COR-L47 (cell line): ENCODE measurements at places on chromosomes 13 and 19.

GRCh38 chr13:24742977-24743376, 21.0 kb upstream of the RNF17 start:
- no peak for DNase-seq

GRCh38 chr19:40719414-40719894, 2.5 kb downstream of the ITPKC start:
- DNase-seq, result no peak

GRCh38 chr13:26400545-26400944, 146.6 kb downstream of the CDK8 start:
- no peak for DNase-seq

DNA sequence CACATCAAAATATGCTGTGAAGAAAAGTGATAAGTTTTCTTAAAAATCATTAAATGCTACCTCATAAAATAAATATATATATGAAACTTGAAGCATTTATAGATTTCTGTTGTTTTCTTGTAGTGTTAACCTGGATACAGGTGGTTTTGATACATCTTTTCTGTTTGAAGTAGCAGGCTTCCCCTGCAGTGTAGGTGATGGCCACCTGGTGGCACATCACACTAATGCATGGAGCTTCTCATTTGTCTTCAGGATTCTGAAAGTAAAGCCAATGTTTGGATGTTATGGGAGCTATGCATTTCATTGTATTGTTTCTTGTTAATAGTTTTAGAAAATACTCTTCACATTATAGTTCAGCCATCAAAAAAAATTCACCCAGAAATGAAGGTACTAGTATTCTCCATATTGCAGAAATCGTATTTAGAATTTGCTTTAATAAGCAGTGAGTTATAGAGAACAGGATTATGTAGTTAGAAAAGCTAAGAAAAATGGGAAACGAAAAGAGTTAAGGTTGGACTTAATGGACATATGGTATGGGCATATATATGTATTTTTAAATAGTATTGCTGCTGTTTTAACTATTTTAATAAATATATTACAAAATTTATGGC, 18.7 kb downstream of the GPR180 start:
- peak; percentile 52 for DNase-seq

GRCh38 chr19:14116525-14116917, 1.0 kb downstream of the PRKACA start:
- no peak for DNase-seq

GRCh38 chr13:106455190-106455589, 80.3 kb downstream of the EFNB2 start:
- DNase-seq, result no peak
